Skeletal muscle cell (primary cell): ENCODE measurements at places on chromosomes 5 and 9.

GRCh38 chr5:8813180-8813579, 732.7 kb downstream of the SEMA5A start:
- DNase-seq, result no peak

- peak; percentile 47 for DNase-seq
Measured at GRCh38 chr9:70003901-70004714, 39.5 kb upstream of the MAMDC2 start.

DNA sequence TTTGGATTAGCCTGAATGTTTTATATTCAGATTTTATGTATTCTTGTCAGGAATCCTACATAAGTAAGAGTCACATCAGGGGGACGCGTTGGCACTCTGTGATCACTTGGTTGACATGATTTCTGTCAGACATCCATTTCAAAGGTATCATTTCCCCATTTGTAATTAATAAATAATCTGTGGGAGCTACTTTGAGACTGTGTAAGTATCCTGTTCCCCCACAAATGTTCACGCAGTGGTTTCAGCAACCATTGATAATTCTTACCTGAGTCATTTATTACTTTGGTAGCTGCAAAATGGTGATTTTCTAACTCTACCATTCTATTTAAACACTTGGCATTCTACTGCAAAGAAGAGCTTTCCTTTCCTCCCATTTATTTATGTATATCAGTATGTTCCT, 56.9 kb upstream of the TBC1D2 start:
- DNase-seq, result no peak

GRCh38 chr5:172881691-172882370, 47.8 kb downstream of the ERGIC1 start:
- no peak for DNase-seq

DNA sequence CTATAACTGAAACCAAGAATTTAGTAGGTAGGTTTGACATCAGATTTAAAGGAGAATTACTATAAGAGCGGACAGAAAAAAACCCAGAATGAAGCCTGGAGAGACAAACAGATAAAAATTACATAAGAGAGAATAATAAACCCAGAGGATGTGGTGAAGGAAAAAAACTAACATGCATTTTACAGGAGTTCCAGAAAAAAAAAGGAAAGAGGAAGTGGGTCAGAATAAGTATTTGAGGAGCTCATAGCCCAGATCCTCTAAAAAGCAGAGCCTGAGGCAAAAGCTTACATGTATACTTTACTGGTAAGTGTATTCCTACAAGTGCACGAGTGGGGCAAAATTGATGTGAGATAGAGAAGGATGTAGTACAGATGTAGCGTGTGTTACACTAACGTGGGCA, 43.1 kb upstream of the NAA35 start:
- no peak for DNase-seq

GRCh38 chr5:74490814-74491213, 149.7 kb downstream of the ENC1 start:
- DNase-seq, result no peak

DNA sequence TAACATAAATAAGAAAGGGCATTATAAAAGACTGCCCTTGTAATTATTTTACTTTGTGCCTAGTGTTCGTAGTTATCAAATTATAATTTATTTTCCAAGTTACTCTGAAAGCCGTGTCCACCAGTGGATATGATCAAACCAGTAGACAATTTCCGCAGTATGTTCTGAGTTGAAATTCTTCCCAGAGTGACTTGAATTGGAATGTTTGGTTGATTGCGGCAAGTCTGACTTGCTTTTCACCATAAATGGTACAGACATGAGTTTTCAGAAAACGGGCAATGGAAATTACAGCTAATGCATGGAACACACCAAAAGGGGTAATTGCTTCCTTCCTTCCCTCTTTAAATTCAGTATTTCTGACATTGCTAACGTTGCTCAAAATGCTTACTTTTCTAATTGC, 56.6 kb downstream of the CHSY3 start:
- no peak for DNase-seq

DNA sequence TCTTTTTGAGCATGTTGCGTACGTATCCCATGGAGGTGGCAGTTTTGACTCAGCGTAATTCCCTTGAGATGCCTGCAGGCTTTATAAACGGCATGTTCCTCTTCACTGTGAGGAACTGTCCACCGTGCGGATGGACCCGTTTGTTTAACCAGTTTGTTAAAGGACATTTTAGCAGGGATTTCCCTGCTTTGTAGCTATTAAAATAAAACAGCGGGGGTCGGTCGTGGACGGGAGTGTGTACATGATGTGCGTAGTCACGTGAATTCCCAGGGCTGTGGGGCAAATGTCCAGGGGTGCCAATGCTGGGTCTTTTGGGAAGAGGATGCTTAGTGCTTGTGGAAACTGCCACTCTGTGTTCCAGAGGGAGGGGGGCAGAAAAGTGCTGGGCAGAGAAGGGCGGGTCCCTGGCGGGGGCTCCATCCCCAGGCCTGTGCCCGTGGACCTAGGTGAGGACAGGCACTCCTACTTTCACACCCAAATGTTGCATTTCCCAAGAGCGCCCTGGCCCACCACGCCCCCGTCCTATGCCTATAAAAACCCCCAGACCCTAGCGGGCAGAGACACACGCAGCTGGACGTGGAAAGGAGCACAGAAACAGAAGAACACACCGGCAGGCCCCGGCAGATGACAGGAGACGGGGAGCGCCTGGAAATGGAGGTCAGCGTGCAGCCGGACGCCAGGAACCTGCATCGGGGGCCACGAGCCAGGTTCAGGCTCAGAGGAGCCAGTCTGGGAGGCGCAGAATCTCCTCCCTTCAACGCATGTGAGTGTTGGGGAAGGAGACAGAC, 4.0 kb upstream of the TERT start:
- DNase-seq, result no peak

DNA sequence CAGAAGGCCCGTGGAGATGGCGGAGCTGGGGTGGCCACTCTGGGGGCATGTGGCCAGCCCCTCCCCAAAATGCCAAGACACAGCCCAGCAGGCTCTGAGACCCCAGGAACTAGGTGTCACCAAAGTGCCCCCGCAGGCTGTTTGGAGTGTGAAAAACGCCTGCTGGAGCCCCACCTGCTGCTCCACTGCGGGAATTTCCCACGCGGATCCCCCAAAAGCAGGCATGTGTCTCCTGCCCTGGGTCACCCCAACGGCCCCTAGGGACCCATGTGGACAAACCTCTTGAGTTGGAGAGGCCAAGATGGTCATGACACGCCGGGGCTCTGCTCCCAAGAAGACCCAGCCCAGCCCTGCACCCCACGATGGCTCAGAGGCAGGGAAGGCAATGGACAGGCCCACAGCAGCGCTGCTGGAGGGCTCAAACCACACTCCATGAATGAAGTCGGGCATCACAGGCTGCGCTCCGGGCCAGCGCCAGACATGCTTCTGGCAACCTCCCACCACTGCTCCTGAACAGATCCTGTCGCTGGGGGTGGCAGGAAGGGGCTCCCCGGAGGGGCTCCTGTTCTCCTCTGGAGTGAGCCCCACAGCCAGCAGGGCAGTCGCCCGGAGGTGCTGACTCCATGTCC, 15.3 kb downstream of the NOTCH1 start:
- DNase-seq, result no peak

GRCh38 chr5:159091065-159091464, 8.7 kb downstream of the EBF1 start:
- no peak for DNase-seq

- no peak for DNase-seq
Measured at GRCh38 chr9:8456344-8456743, 656.8 kb upstream of the DMAC1 start.
